ENCODE measurements at places on chromosomes 6 and 20. TPM values are rescaled to one million over a fixed set of nuclear protein-coding genes. Genes with fewer than 3 reads are reported as not detected.

GRCh38 chr6:79756496-79756895 is 125.4 kb downstream of the SH3BGRL2 start:
- no peak for DNase-seq

DNA sequence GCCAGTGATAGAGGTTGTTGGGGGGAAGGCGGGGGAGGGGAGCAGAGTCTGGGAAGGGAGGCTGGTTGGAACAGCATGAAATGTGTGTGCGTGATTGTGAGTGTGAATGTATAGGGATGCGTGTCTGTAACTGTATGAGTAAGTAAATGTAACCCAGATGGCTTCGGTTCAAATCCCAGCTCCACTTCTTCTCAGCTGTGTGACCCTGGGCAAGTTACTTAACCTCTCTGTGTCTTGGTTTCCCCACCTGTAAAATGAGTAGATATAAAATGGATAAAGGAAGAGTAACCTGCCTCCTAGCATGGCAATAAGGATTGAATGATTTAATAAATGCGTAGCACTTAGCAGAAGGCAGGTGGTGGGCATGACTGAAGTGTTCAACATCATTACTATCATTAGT is 24.1 kb downstream of the MAFB start:
- no peak for DNase-seq

DNA sequence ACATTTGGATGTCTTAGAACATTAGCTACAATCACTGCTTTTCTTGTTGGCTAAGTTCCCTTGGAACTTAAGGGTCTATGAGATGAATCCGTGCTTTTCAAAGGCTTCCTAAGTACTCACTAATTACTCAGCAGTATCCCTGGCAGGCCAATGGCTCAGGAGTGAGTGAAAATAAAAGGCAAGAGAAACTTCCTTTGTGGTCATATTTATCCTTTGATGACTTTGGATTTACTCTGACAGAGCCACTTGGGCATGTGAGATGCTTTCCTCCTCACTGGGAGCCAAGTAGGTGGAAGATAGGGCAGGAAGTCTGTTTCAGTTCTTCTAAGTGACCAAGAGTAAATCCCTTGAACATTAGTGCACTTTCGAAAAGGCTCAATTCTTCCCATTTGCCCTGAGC is 224.3 kb upstream of the FOXA2 start:
- DNase-seq, result no peak

GRCh38 chr6:72740135-72740534 is 118.3 kb downstream of the KCNQ5 start:
- no peak for DNase-seq

- DNase-seq, result no peak
Observed at GRCh38 chr20:8002056-8002455, 17.5 kb downstream of the TMX4 start.

DNA sequence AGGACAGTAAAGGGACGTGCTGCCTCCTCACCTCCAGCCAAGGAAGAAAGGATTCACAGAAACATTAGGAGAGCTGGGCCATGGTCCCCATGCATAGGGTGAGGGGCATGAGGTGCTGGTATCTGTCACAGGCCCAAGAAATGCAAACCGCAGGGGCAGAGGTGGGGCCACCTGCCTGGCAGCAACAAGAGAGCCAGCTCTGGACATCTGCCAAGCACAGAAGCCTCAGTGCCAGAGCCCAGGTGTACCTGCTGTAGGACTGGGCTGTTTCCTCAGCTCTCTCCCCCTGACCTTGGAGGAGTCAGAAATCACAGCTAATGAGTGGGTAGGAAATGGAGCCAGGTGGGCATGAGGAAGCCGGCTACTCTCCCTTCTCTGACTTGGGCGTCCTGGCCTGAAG is 45.3 kb downstream of the SLC2A12 start:
- no peak for DNase-seq

DNA sequence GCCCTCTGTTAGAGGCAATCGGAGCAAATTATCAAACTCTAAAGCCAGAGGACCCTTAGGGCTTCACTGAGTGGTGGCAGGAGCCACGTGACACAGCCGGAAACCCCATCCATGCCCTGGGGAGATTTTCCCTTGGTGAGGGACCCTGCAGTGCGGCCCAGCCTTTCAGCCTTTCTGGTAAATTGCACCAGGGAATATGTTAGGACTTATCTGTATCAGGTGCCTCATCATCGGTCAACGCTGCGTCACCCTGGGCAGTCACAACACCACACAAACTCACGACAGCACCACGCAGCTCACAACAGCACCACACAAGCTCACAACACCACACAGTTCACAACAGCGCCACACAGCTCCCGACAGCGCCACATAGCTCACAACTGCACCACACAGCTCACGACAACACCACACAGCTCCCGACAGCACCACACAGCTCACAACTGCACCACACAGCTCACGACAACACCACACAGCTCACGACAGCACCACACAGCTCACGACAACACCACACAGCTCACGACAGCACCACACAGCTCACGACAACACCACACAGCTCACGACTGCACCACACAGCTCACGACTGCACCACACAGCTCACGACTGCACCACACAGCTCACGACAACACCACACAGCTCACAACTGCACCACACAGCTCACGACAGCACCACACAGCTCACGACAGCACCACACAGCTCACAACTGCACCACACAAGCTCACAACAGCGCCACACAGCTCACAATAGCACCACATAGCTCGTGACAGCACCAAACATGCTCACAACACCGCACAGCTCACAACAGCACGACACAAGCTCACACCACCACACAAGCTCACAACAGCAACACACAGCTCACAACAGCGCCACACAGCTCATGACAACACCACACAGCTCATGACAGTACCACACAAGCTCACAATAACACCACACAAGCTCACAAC is 199.0 kb downstream of the DLL1 start:
- no peak for DNase-seq

GRCh38 chr6:154268486-154268885 is 88.1 kb downstream of the IPCEF1 start:
- DNase-seq, result no peak

DNA sequence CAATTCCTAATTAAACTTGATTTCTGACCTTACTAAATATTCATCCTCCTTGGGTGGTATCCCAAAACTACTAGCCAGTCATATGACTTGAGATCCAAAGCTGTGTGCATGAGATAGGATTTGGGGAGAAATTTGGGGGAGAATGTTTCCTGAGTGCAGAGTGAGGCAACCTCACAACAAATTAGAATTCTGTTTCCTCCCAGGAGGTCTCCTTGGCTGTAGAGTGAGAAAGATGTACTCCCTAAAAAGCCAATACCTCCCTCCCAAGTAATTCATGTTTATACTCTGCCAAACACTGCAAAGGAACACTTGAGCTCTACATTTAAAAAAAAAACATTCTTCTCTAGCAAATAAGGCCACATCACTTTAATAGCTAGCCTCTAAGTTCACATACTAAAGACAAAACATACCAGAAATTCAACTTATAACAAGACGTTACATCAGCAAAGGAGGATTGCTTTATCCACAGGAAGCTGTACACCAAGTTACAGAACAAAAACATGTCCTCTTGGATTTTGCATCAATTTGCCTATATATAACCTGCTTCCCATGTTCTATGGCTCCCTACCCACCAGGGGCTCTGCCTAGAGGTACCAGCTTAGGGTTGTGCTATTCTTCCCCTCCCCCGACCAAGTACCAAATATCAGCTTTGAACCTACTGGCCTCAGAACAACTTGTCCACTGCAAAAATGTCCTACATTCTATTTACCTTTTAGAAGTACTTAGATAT is 15.4 kb upstream of the TMEM30A start:
- no peak for DNase-seq

DNA sequence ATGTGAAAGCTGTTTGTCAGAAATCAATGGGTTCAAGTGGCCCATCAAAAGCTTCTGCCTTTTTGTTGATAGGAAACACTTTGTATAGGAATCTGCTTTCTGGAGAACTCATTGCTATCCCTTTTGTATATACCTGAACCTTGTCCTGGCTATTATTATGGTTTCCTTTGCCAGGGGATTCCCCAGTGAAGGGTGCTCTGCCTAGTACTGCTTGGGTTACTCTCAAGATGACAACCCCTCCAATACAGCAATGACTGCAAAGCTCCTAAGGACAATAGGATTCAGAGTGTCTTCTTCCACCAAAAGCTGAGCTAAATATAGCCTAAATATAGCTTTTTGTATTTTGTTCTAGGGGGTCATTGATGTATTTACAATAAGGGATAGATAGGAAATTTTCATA is 54.0 kb upstream of the PTPRK start:
- no peak for DNase-seq

GRCh38 chr6:36788768-36789167 is 50.5 kb downstream of the CPNE5 start:
- no peak for DNase-seq

DNA sequence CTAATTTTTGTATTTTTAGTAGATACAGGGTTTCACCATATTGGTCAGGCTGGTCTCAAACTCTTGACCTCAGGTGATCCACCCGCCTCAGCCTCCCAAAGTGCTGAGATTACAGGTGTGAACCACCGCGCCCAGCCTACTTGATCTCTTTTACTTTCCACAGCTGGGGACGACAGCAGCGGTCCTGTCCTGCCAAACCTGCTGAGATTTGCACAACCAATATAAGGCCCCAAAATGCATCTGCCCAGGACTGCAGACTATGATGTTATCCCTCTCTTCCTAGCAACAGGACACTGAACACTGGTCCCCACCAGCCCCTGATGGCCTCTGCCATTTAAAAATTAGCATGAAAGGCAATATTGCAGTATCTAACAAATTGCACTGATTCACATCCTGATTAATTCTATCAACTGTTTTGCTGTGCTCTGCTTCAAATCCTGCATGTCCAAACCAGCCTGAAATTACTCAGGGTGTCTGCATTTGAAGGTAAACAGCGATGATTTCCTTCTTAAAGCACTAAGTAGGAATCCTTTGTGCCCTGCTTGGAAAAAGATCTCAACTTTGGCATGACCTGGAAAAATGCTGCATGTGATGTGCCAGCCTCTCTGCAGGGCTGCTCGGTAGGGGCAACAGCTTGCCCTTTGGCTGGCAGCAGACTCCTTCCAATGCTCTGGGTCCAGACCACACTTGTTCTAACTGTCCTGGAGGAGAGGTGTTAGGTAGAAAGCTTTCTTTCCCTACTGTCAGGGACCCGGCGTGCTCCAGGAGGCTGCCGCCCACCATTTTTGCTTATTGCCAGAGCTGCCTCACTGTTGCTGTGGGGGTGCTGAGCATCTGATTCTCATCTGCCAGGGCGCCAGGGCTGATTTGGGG is 27.4 kb upstream of the PXDC1 start:
- DNase-seq, result no peak

DNA sequence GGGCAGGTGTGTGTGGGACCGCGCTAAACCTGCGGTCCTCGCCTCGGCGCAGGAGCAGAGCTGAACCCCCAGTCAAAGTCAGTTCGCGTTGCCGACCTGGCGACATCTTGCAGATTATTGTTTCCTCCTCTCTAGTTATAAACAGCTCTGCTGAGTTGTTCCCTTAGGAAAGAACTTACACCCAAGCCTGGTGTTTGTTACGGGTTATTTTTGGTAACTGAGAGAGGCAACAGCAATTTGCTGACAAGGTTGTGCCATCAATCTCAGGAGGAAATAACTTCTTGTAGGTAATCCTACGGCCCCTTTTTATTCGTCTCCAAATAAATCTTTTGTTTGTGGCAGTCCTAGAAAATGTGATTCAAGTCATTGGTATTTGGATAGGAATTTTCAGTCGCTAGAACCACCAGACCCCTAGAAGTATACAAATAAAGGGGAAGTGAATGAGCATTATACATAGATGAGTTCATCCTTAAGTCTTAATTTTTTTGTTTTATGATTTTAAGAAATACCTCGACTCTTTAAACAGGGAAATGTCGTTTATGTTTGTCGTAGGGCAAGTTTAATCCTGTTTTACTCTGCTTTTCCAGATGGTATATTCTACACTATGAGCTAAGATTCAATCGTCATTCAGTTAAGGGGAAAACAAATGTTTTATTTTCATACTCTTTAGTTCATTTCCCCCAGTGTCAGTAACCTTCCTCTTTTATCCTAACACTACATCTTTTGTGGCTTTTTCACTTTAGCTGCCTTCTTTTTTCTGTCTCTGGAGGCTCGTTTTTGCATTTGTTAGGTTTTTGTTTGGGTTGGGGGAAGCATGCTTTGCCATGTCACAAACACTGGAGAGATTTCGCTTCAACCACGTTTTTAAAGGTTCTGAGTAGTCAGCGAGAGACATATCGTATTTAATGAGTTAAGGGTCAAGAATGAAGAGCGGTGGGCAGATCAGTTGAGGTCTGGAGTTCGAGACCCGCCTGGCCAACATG is 1.2 kb downstream of the PM20D2 start:
- no peak for DNase-seq

DNA sequence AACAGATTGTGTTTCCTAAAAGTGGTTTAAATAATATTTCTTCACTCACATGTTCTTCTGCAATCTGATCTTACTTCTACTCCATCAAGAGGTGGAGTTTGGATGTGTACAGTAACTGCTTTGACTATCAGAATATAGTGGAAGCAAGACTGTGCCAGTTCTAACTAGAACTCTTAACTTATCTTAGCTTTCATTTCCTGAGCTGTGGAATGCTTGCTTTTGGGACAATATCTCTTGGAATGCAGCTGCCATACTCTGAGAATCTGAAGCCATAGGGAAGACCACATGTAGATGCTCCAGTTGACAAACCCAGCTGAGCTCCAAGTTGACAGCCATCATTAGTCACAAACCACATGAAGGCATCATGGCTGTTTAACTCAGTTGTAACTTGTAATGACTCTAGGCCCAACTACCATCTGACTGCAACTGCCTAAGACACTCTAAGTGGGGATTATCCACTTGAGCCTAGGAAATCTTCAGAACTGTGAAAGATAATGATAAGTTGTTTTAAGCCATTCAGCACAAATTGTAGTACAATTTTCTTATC is 40.8 kb upstream of the MAN1A1 start:
- no peak for DNase-seq

GRCh38 chr20:33883164-33883563 is 72.0 kb downstream of the CHMP4B start:
- DNase-seq, result no peak

GRCh38 chr6:168265827-168266815 is 53.5 kb downstream of the DACT2 start:
- no peak for DNase-seq

The ECT2L gene
- not detected for total RNA-seq

The CFAP61 gene
- total RNA-seq, result 0.05 TPM

The RPP40 gene
- total RNA-seq, result 5.4 TPM

The ARFGEF3 gene
- 0.33 TPM for total RNA-seq

The UST gene
- 2.7 TPM for total RNA-seq

The MYB gene
- total RNA-seq, result 19.8 TPM
